ENCODE measurements at places on chromosomes 12 and 14.

GRCh38 chr12:53231921-53232645, at the start of gene RARG:
Gene RARG (minus strand): TSS chr12:53232209. CDS start chr12:53227545, 4,664 bp downstream.
- DNase-seq = peak; percentile 63

DNA sequence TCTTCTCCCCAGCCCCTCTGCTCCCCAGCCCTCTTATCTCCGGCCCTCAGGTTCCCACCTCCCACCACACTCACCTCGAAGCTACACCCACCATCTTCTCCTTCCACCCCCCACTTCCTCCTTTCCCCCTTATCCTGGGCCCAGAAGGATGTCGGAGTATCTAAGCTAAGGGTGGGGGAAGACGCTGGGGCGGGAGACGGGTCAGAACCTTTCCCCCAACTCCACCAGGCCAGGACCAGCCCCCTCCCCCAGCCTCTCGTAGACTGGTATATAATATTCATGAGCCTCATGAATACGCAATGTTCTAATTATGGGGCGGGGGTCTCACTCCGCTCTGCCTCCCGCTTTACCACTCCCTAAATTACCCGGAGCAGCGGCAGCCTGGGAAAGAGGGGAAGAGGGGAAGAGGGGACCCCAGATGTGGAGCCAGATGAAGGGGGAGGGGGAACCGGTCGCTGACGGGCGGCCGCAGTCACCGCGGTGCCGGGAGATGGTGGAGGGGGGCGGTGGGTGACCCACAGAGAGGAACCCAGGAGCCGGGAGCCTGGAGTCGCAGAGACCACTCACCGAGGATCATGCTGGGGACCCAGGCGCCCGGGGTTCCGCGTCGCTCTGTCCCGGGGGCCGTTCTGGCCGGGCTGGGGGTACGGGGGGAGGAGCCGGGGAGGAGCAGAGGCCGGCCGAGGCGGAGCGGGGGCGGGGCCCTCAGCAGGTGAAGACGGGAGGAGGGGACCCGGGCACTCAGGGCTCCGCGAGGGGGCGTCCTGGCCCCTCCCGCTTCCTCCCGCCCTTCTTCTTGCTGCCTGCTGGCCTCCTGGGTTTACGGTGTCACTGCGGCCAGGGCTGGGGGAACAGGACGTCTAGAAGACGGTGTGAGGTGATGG, 6.4 kb upstream of the ZNF385A start:
- peak; percentile 45 for DNase-seq

DNA sequence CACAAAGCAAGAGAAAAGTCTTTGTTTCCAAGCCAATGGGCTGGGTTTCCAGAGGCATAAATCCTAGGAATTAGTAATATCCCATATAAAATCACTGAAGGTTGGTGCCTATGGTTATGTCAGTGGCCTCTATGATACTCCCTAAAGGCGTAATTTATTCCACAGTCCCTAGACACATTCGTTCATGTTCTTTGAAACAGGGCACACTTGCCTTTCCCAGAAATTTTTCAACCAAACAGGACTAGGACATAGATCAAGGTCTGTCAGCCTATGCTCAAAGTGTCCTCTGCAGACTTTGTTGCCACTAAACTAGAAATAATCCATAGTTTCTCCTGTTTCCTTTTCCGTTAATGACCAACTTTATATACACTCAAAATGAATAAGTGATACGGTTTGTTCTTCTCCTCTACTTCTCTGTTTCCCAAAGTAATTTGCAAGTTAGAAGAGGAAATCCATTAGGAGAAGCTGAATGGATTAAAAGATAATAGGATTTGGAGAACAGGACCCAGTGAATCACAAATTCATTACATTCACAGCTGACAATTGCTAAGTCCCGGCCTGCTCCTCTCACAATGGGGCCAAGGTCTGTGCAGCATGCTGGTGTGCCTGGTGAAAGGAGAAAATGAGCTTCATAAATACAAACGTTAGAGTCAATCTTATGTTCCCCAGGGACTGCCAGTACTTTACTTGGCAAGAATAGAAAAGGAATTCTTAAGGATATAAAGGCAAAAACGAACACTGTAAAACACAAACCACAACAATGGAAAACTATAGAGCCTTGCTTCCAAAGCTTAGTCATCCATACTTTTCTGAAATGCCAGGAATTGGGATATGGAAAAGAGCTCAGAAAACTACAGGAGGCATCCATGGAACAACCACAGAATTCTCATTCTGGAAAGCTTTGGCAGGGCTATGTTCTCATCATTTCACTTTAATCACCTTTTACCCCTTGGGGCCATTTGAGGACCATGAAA, 966.2 kb downstream of the NRXN3 start:
- DNase-seq = no peak

DNA sequence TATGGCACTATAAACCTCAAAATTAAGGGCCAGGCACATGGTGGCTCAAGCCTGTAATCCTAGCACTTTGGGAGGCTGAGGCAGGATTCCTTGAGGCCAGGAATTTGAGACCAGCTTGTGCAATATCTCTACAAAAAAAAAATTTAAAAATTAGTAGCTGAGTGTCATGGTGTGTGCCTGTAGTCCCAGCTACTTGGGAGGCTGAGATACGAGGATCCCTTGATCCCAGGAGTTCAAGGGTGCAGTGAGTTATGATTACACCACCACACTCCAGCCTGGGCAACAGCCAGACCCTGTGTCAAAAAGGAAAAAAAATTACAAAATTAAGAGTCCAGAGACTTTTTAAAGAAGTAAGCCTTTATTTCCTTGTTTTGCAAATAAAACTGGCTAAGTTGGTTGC, 1.8 kb upstream of the GCN1 start:
- no peak for DNase-seq

- DNase-seq = peak; percentile 6
Observed at GRCh38 chr12:79174626-79175025, 310.1 kb downstream of the SYT1 start.

DNA sequence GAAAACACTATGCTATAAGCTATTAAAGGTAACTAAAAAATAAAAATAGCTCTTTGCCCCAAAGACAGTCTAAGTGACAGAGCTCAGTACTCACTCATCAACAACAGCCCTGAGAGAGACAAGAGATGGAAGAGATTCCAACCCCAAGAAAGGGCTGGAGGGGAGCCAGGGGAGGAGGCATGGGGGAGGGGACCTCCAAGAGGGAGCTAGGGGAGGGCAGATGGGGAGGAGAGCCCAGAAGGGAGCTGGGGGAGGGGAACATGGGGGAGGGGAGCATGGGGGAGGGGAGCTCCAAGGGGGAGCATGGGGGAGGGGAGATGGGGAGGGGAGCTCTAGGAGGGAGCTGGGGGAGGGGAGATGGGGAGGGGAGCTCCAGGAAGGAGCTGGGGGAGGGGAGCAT, 7.7 kb downstream of the SSH1 start:
- no peak for DNase-seq

GRCh38 chr12:21451529-21451928, 14.1 kb downstream of the PYROXD1 start:
- no peak for DNase-seq

GRCh38 chr12:113552760-113553159, 81.1 kb upstream of the LHX5 start:
- DNase-seq = no peak

DNA sequence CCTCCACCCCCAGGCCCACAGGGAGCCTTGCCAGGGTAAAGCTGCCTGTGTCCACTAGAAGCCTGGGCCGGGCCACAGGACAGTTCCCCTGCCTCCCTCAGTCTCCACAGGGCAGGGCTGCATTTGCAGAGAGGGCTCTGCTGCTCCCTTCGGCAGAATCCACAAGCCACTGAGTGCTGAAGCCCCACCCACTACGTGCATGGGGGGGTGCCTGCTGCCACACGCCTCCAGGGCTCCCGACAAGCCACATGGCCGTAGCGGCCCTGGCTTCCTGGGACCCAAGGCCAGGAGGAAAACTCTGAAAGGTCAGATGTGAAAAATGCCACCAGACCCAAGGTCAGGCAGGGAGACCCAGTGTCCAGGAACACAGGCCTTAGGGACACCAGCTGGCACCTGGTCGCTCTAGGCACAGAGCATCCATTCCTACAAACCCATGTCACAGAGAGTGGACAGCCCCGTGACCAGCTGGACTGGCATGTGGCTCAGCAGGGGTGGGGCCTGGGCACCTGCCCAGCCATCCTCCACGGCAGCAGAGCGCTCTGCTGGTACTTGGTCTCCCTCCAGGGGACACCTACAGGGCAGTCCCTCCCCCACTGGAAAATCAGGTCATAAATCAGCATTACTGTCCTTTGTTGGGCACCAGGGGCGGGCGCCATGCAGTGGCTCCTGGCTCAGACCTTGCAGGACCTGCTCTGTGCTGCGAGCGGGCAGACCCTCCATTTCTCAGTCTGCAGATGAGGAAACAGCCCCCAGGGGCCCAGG, 42.9 kb downstream of the CCDC85C start:
- no peak for DNase-seq

DNA sequence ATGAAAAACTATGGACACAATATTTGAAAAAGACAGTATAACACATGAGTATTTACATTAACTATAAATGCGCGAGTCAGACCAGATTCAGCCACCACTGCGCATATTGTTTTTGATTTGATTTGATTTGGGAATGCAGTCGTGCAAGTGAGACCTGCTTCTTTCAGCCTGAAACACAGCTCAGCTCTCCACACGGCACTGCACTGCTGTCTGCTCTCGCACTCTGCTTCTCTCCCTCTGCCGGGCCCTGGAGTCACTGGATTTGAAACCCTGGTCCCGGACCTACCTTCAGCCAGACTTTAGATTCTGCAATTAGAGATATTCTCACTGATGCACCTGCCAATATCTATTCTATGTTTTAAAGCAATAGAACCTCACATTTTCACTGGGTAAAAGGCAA, 143.9 kb upstream of the TMEM132C start:
- no peak for DNase-seq

DNA sequence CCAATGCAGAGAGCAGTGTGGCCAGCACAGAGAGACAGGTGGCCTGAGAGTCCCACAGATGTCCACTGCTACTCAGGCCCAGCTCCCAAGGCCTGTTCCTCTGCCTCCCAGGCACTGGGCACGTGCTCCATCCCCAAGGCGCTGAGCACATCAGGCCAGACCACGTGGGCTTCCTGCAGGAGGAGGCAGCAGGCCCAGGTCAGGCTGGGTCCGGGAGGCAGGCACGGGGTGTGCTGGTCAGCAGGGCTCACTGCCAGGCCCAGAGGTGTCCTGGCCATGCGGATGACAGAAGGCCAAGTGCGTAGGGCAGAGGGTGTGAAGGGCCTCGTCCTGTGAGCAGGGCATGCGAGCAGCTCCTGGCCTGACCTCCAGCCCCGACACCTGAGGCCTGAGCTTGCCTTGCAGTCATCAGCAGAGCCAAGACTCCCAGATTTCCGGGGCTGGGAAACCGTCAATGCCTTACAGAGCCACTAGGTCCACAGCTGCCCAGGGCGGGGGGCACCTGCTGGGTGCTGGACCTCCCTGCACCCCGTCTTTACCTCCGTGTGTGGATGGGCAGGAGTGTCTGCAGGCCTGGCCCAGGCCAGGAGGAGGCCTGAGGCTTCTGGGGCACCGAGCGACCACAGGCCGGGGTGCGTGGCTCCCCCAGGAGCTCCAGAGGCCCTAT, 14.9 kb downstream of the TRMT61A start:
- no peak for DNase-seq

GRCh38 chr14:96145116-96145864, 59.3 kb upstream of the BDKRB2 start:
- DNase-seq = no peak
